ENCODE measurements at places on chromosomes 4 and X. TPM values are rescaled to one million over a fixed set of nuclear protein-coding genes. Genes with fewer than 3 reads are reported as not detected.

Gene PNMA5
- polyA plus RNA-seq: 0.04 TPM

Gene TCEANC
- 2.2 TPM for polyA plus RNA-seq

- peak; percentile 45 for DNase-seq
These were observed 1.6 kb downstream of the GRIA2 start for GRCh38 chr4:157221895-157222770.

DNA sequence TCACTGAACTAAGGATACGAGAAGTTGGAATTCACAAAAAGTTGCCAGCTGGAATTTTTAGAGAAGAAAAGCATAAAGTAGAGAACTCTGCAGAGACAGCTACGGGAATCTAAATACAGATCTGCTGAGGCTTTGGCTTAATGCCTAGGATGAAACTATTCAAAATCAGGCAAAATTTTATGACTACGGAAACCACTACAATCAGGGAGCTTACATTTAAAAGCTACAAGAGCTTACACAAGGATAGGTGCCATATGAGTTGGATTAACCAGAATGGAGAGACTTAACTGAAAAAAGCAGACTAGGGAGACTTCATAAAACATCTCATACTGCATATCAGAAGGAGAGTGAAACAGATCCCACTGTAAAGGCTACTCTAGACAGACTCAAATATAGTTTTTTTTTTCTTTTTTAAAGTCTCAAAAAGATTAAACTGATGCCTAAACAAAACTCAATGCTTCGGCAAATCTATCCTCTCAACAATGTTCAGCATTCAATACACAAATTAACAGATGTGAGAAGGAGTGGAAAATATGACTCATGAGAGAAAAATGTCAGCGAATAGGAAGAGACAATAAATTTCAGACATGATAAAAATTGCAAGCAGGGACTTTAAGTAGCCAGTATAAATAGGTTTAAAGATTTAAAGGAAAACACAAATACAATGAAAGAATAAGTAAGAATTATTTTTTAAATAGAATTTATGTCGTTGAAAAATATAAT is 586.1 kb downstream of the FSTL5 start:
- DNase-seq: no peak

DNA sequence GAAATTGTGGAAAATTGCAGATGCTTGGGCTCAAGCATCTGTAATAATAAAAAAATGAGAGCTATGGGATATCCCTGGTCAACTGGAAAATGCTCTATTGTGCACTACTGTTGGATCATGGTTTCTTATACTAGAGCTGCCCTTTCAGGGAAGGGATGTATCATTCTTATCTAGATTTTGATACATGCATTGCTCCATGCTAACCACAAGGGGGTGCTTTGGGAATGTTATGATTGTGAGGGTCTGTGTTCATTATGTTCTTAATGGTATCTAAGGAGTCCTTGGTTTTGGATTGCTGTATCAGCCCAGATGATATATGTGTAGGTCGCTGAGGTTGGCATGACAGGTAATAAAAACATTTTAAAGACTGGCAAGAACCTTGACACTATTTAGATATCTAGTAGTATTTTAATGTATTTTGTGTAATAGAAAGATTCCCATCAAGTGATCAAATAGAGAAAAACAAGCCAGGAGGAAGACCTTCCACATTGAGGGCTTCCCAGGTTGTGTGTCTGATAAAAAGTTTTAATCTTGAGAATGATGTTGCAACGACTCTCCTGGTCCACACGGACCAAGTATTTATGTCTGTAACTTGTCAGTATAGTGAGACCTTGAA is 49.2 kb upstream of the TLR2 start:
- DNase-seq: peak; percentile 42

GRCh38 chr4:113678641-113679040 is 82.9 kb downstream of the CAMK2D start:
- DNase-seq: no peak

DNA sequence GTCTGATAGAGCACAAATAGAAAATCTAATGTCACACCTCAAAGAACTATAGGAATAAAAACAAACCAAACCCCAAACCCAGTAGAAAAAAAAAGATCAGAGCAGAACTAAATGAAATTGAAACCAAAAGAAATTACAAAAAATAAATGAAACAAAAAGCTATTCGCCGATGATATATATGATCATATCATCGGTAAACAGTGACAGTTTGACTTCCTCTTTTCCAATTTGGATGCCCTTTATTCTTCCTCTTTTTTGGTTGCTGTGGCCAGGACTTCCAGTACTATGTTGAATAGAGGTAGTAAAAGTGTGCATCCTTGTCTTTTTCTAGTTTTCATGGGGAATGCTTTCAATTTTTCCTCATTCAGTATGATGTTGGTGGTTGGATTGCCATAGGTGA is 215.3 kb upstream of the AR start:
- no peak for DNase-seq

GRCh38 chr4:148618856-148619255 is 176.6 kb upstream of the NR3C2 start:
- DNase-seq: no peak

Data from lung (tissue), 17 donors.